Inflammatory macrophage (primary cell): ENCODE measurements at places on chromosomes 4 and X.

DNA sequence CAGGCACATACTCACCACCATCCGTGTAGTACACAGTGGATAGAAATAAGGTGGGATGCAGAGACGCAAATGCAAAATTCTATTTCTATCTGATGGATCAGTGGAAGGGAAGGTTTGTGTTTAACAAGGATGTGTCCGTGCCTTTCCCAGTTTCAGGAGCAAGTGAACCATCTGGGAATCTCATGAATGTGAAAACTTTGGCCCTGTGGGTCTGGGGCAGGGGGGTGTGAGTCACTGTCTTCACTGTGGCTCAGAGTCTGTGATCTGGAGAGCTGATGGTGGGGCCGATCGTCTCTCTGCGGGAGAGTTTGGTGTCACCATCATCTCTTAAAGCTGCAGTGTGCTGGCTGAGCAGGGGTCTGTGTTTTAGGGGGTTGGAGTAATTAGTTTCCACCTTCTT, 179.3 kb upstream of the STS start:
- DNase-seq = no peak

DNA sequence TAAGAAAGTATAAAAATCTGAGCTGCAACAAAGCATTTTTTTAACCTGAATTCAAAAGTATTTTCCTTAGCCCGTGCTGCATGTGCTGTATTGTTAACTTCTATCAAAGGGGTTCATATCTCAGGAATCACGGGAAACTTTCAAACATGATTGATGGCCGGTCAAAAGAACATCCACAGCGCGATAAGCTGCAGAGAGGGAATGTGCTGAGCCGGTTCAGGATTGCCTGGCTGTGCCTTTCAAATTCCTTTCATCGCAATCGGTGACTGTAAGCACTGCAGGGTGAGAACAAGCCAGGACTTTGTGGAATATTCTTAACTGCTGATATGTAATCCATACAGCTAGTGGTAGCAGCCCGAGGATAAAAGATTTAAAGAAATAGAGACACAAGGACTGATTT, 210.9 kb upstream of the NOCT start:
- DNase-seq = no peak

DNA sequence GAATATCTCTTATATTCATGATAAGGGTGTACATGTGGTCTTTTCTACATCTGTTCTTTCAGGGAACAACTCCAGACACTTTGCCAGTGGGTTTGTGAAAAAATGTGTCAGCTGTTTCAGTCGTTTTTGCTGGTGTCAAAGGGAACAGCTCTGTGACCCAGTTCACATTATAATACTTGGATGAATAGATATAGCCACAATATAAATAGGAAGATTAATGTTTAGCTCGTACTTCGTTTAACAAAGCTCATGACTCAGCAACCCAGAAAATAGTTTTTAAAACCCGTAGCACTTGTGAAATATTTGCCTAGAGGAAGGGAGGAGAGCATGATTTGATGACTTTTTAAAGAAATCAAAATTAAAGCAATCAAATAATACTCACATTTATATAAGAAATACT, 7.9 kb downstream of the LIAS start:
- DNase-seq = no peak

GRCh38 chr4:13860126-13860525, 232.6 kb upstream of the BOD1L1 start:
- no peak for DNase-seq

GRCh38 chr4:78818530-78819079, 42.5 kb downstream of the BMP2K start:
- no peak for DNase-seq

DNA sequence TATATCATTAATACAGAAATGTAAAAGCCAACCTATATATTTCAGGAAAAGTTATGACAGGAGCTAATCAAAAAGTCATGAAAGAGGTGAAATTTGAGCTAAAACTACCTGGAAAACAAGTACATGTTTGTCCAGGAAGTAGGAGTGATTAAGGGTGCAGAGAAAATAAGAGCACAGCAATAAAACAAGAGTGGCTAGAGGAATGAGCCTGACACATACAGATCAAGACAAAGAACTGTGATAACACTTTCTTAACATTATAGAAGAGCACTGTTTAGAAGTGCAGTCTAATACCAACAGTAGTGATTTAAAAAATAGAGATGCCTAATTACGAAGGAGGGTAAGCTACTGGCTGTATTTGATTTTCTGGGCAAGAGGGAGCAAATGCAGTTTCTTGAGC, 125.1 kb downstream of the WDFY3 start:
- DNase-seq = no peak

DNA sequence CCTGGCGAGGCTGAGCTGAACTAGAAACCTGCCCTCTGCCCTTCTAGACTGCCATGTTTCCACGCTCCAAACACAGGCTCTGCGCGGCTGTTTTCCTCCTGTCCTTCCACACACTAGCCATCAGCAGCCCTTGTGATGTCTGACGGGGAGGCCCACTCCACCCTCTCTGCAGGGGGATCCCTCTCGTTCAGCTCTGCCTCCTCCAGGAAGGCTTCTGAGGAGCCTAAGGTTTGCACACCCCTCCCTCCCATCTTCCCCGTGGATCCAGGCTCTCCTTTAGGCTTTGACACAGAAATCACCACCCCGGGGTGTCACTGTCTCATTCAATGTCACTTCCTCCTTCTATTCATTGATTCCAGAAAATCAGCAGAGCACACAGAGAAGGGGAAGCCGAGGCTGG, 38.6 kb upstream of the CRMP1 start:
- DNase-seq = no peak

DNA sequence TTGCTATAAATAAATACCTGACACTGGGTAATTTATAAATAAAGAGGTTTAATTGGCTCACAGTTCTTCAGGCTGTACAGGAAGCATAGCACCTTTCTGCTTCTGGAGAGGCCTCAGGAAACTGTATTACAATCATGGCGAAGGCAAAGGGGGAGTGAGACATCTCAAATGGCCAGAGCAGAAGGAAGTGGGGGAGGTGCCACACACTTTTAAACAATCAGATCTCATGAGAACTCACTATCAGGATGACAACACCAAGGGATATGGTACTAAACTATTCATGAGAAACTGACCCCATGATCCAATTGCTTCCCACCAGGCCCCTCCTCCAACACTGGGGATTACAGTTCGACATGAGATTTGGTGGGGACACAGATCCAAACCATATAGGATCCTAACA, 11.7 kb upstream of the TCEAL9 start:
- DNase-seq = no peak
